ENCODE measurements at places on chromosomes 1 and 21.

DNA sequence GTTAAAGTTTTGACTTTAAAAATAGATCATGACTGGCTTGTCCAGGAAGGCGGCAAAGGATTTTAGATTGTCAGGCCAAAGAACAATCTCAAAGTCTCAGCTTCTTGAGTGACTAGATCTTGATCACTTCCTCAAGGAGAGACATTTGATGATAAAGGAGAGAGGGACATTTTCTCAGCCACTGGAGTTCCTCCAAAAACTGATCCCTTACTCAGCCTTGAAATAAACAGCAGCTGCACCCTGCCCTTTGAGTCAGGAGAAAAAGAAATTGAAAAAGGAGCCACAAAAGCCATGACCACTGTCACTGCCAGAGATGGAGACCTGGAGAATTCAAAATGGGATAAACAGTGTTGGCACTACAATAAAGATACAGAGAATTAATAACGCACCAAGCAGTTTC is 288.4 kb upstream of the PRMT6 start:
- no peak for DNase-seq

DNA sequence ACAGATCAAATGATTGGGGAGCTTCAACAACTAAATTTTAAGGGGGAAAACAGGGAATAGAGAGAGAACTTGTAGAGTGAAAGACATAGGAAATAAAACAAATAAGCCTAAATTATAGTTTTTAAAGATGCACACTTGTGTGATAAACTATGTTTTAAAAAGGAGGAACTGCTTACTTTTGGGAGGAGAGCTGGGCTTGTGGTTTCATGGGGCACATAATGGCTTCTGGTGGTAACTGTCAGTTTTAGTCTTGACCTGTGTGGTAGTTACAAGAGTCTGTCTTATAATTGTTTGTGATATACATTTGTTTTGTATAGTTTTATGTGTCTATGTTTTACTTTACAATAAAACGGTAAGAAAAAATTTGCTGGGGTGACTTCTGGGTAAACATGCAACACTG is 165.3 kb downstream of the COL24A1 start:
- DNase-seq, result no peak

- peak; percentile 50 for DNase-seq
These were observed 73.3 kb upstream of the IRF2BP2 start for GRCh38 chr1:234683127-234683860.

GRCh38 chr1:156378557-156378956 is 9.5 kb downstream of the RHBG start:
- no peak for DNase-seq

DNA sequence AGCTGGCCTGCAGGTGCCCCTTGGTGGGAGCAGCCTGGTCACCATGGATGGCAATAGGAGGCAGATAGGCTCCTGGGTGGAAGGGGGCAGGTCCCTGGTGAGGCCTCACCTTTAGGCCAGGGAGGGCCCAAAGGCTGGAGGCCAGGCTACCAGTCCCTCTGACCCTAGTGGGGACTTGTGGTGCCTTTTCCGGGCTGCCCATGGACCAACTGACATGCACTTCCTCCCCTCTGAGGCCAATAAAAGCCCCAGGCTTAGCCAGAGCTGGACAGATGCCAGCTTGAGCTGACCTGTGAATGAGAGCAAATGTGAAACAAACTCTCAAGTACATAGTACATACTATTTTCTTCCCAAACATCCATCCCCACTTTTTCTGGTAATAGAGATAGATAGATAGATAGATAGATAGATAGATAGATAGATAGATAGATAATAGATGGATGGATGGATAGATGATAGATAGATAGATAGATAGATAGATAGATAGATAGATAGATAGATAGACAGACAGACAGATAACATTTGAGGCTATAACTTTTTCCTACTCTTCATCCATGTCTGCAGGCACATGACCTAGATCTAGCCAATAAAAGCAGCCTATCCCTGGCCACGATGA is 9.2 kb upstream of the CTTNBP2NL start:
- no peak for DNase-seq

GRCh38 chr1:210691039-210691610 is 362.4 kb downstream of the HHAT start:
- no peak for DNase-seq

DNA sequence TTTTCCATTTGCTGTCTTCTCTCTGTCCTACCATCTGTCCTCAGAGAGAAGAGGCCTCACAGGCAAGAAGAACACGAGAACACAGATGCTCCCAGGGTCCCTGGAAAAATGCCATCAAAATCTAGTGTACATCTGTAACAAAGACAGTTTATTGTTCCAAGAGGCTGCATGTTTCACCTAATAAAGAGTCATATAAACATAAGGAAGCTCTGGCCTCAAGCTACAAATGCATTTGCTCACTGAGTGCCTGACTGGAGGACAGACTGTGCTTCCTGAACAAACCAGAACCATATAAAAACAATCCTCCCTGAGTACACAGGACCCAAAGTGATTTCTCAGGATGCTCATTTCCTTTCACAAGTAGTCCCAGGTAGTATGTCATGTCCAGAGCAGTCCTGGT is 76.3 kb upstream of the SLC44A3 start:
- peak; percentile 68 for DNase-seq

DNA sequence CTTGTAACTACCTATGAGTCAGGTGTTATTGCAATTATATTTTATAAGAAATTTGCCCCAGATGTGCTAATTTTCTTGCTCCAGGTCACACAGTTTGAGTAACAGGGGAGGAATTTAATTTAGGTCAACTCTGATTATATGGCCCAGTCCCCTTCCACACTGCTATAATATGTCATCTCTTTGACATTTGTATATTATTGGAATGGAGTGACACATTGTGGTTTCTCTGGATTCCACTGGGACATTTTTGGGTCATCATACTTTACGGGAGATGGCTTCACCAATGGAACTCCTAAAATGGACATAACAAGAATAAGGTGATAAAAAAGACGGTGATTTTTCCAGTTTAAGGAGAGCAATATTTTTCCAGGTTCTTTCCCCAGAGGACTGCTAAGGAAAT is 191.2 kb downstream of the DISC1 start:
- no peak for DNase-seq

- no peak for DNase-seq
These were observed 289.2 kb upstream of the USP24 start for GRCh38 chr1:55504306-55504731.

DNA sequence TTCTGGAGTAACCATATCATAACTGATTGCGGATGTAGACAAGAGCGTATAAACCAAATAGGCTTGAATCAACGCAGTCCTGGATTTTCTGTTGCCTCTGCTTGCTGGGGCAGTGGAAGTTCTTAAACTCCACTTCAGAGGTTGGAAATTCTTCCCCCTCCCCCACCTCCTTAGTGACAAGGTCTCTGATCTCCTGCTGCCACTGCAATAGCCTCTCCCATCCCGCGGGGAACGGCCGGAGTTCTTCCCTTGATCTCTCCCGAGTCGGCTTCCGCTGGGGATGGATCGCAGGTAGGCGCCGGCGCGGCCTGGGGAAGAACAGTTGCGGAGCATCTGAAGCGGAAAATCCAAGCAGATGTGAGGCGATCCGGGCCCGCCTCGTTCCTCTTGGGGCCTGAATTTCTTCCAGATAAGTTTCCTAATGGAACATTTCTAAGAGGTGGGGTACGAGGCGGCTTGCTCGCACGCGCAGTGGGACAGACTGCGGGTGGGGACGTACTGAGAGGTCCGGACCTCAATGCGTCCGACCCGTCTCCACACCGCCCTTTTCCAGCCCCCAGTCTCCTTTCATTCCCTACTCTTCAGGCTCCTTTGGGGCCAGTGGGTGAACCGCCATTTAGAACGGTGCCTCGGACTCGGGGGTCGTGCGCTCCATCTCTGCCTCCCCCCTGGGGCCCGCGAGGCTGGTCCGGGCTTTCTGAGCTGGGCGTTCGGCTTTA is 3.1 kb upstream of the SIM2 start:
- DNase-seq, result no peak

GRCh38 chr1:15848143-15848928 is 829 bp downstream of the SPEN start:
- DNase-seq, result no peak

DNA sequence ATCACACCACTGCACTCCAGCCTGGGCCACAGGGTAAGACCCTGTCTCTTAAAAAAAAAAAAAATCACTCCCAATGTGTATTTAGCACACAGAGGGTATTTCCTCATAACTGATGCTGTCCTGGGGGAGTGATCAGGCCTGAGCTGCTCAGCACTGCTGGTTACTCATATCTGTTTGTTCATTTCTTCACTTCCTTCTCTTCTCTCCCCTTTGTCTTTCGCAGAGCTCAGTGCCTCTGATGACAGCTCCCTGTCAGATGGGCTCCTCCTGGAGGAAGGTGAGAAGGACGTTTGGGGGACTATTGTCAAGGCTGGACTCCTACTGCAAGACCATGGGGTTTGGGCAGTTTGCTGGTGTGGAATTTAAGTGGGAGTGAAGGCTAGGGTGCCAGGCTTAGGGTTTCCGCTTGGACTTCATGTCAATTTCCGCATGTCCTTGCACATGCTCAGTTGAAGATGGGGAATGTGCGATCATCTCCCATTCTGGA is 13.0 kb downstream of the INAVA start:
- DNase-seq, result no peak

DNA sequence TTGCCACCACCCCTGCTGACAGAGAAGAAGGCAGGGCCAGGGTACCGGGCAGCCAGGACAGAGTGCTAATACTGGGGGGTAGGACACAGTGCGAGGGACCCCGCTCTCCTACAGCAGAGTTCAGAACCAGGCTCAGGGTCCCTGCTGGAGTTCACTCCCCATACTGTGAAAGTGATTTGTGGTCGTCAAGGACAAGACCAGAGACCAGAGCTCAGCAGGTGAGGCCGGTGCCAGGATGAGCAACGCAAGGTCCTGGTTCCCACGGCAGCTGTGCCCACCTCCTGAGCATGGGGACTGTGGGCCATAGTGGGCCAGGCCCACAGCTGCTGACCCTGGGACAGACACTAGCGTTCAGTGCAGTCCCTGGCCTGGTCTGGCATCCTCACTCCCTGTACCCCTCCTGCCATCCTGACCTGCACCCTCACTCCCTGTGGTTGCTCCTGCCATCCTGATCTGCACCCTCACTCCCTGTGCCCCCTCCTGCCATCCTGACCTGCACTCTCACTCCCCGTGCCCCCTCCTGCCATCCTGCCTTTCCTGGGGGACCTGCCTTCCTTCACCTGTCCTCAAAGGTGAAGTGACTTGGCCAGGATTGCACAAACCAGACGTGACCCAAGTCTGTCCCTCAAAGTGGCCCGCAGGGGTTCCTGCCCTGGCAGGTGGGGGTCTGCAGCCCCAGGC is 13.8 kb upstream of the PTTG1IP start:
- DNase-seq, result no peak

- no peak for DNase-seq
These were observed 350.9 kb downstream of the ST6GALNAC3 start for GRCh38 chr1:76425201-76426145.

DNA sequence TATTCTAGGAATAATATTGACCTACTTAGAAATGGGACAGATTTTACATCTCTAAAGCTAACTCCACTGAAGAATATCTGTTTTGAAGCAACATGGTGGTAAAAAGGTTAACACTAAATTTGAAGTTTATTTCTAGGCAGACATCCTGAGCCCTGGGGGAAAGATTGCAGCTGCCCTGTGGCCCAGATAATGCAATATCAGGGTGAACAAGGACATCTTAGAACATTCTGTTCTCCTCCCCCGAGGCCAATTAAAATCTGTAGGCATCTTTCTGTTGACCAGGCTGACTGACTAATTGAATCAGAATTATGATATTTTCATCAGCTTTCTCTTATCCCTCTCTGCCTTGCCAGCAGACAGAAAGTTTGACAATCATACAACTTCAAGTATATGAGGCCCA is 149.8 kb upstream of the DUSP10 start:
- peak; percentile 88 for DNase-seq

- no peak for DNase-seq
These were observed 362.6 kb upstream of the C1orf87 start for GRCh38 chr1:60436186-60436585.
